T-helper 1 cell (primary cell): ENCODE measurements at places on chromosomes 7 and 10.

GRCh38 chr10:78278058-78278404 is 244.4 kb downstream of the RPS24 start:
- no peak for DNase-seq

- no peak for DNase-seq
Measured at GRCh38 chr7:112160771-112161150, 45.4 kb downstream of the DOCK4 start.

GRCh38 chr7:142150356-142150755 is 38.8 kb downstream of the MGAM2 start:
- no peak for DNase-seq

- DNase-seq = no peak
Measured at GRCh38 chr7:108114117-108114841, 15.9 kb downstream of the LAMB4 start.

GRCh38 chr7:136023134-136023869 is 46.1 kb upstream of the MTPN start:
- DNase-seq = no peak
